ENCODE measurements at places on chromosomes 2 and 18.

DNA sequence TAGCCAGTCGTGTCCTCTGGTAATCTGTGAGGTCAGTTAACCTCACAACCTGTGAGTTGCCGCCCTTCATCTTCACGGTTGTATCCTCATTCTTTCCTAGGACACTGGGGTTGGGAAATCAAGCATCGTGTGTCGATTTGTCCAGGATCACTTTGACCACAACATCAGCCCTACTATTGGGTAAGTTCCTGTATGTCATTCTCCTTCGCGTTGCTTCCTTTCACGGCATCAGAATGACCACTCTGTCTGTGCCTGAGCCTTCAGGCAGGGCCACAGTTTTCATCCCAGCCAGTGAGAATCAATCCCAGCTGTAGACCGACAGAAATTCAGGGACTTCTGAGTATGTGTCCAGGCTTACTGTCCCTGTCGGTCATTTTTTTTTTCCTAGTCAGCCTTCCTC, 67.1 kb downstream of the RAB31 start:
- no peak for DNase-seq

DNA sequence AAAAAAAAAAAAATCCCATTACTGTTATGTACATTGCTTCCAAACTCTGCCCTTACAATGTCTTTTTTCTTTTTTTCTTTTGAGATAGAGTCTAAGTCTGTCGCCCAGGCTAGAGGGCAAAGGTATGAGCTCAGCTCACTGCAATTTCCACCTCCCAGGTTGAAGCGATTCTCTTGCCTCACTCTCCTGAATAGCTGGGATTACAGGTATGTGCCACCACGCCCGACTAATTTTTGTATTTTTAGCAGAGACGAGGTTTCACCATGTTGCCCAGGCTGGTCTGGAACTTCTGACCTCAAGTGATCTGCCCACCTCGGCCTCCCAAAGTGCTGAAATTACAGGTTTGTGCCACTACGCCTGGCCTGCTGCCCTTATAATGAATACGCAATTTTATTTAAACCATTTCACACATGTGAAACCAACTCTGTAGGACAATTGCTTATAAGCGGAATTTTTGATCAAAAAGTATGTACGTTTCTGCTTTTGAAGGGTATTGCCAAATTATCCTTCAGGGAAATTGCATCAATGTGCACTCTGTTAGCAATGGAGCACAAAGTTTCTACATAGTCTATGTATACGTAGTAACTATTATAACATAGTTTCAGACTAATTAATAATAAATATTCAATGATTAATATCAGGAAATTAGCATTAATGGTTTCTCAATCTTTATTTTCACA, 55.7 kb upstream of the ACTR3 start:
- DNase-seq, result no peak

- no peak for DNase-seq
Measured at GRCh38 chr2:104434318-104434792, 419.6 kb upstream of the POU3F3 start.

- DNase-seq, result no peak
Measured at GRCh38 chr2:182019731-182020130, 34.1 kb downstream of the PPP1R1C start.

Measured in activated CD4-positive, alpha-beta T cell treated with anti-CD3 and anti-CD28 coated beads for 1 hour (primary cell).